ENCODE measurements at places on chromosomes 5 and 9. TPM values are rescaled to one million over a fixed set of nuclear protein-coding genes. Genes with fewer than 3 reads are reported as not detected.

PTGDS gene
- 56.0 TPM for total RNA-seq

ZNF79 gene
- 9.0 TPM for total RNA-seq

ABLIM3 gene
- 7.3 TPM for total RNA-seq

CEMIP2 gene
- 100 TPM for total RNA-seq

PPP3R2 gene
- total RNA-seq, result not detected

DNA sequence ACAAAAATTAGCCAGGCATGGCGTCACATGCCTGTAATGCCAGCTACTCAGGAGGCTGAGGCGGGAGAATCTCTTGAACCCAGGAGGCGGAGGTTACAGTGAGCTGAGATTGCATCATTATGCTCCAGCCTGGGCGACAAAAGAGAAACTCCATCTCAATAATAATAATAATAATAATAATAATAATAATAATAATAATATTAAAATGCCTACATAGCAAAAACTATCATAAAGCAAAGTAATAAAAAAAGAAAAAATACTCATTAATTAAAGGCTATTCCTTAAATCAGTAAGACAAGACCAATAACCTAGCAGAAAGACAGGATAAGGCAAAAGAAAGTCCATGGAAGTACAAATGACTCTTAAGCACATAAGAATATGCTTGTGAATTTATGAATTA lies 50.0 kb downstream of the MRPS27 start:
- DNase-seq, result no peak

DNA sequence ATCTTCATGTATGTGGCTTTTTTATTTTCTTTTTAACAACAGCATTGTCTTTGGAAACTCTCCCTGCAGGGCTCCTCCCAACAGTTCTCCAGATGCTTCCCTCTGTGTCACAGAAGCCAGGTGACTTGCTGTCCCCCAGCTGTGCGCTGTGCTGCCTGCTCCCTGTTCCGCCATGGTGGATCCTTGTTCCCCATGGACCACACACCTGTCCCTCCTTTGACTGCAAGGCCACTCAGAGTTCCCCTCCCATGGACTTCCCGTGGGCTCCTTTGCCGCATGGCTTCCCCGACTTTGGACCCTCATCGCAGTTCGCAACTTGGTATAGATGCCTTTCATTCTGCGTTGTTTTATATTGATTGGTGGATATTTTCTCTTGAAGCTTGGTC lies 18.6 kb downstream of the ANKRD33B start:
- DNase-seq, result no peak

Measured in hepatocyte (in vitro differentiated cells).